ENCODE measurements at places on chromosomes 2 and 18.

- DNase-seq, result no peak
These were observed 108.7 kb upstream of the ATL2 start for GRCh38 chr2:38485734-38486133.

DNA sequence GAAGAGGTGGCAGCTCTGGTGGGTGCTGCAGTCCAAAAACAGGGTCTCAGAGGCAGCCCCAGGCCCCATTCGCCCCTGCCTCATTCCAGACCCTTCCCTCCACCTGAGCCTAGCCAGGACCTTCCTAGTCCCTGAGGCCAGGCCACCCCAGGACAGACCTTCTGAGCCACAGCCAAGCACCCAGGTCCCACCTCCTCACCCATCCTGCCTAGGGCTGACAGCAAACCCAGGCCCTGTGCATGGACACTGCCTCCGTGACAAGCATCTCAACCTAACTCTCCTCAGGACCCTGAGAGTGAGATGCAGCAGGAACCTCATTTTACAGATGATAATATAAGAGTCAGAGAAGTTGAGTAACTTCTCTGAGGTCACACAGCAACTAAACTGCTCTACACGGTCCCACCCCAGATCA, 15.5 kb downstream of the ADRA2B start:
- DNase-seq, result no peak

DNA sequence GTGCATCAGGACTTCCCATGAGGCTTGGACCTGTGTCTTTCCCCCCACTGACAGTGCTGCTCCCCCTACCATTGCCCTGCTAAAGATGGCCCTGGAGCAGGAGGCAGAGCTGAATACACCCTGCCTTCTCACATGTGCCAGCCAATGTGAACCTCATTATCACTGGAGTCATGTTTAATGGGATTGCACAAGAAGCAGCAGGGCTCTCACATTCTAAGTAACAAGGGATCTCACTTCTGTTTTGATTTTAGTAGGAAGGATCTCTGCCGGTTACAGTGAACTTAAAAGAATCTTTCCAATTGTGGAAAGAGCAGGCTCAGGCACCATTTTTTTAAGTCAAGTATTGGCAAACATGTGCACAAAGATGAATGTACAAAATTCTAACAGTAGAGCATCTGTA, 322.1 kb upstream of the MEX3C start:
- no peak for DNase-seq

- no peak for DNase-seq
These were observed 16.4 kb downstream of the NDC80 start for GRCh38 chr18:2587788-2588187.

- DNase-seq, result no peak
These were observed 11.1 kb downstream of the HS6ST1 start for GRCh38 chr2:128307595-128307994.

- no peak for DNase-seq
These were observed 27.9 kb upstream of the FHL2 start for GRCh38 chr2:105426626-105427292.

- no peak for DNase-seq
These were observed 852.5 kb upstream of the LRATD1 start for GRCh38 chr2:13779996-13780395.

- DNase-seq, result no peak
These were observed 115.8 kb upstream of the SETBP1 start for GRCh38 chr18:44564922-44565321.

DNA sequence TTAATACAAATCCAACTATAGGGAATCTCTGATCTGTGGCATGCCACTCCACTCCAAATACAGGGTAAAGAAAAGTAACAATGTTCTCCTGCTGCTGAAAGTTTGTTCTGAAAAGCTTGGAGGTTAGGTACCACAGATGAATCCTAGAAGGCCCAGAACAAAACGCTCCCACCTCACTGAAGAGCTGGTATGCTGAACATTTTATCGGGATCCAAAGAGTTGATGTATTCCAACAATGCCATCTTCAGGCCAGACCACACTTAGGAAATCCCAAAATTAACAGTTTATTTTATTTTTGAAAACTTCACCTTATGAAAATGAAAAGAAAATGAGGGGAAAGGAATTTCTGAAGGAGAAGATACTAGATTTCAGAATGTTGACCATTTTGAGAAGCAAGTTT, 145.1 kb upstream of the CDH19 start:
- DNase-seq, result no peak

DNA sequence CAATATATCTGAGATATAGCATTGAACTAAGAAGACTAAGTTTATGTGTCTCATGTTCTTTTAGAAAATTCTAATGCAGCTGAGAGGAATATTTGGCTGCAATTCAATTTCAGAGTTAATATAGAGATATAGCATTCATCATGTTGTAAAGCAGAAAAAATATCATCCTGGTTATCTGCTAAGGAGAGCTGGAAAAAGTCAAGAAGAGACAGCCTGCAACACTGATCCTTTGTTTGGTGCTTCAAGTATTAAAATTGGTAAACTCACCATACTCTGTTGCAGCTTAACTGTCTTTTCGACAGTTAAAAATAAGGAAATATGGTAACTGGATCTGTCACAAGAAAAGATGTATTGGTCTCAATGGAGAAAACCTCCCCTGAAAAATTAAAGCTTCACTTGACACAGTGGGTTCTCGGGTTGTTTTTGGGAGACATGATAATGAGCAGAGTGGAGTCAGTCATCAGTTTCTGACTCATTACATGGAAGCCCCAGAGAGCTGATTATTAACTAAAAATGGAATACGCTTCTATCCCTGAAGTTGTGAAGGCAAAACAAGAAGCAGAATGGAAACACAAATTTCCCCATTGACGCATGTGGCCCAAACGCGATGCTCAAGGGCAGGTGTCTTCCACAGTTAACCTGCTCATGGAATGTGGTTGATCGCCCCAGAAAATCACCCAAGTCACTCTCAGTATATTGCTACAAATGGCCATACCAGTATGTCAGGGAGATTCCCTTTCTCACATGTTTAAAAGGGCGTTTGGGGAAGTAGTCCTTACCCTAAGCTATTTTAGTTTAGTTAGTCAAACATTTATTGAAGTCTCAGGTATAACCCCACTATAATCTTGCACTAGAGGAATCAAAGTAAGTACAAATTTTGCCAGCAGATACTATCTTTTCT, 8.2 kb downstream of the BCL2 start:
- no peak for DNase-seq

GRCh38 chr18:57529151-57529550, 57.4 kb downstream of the FECH start:
- DNase-seq, result no peak

DNA sequence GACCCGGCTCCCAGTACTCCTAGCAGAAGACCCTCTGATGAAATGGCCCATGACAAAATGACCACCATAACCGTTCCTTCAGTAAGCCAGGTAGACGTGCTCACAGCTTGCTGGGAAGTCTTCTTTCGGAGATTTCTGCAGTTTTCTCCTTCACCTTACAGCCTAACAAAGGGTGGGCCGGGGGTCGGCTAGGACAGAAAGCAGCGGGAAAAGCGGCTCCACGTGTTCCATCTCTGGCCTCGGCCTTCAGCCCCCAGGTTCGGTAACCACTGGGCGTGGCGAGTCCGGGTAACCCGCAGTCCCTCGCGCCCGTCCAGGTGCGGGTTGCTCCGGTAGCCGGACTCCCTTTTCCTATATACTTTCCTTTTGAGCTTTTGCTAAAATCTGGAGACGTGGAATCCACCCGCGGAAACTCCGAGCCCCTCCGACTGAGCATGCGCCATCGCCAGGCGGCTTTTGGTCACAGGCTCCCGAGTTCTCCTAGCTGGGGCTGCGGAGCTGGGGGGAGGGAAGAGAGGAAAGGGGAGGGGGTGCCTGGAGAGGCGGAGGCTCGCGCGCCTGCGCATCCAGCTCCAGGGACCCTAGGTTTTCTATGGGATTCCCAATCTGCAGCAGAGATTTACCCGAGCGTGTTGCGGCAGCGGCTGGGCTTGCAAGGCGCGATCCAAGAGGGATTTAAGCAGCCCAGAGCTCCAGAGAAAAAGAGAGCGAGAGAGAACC, at the start of gene VSNL1:
Gene VSNL1 (plus strand): TSS at position 604 of the 720 bp plus-strand sequence. CDS start 51,379 bp downstream, outside the sequence.
- DNase-seq, result no peak

GRCh38 chr2:128791985-128792320, 473.3 kb upstream of the HS6ST1 start:
- DNase-seq, result no peak

DNA sequence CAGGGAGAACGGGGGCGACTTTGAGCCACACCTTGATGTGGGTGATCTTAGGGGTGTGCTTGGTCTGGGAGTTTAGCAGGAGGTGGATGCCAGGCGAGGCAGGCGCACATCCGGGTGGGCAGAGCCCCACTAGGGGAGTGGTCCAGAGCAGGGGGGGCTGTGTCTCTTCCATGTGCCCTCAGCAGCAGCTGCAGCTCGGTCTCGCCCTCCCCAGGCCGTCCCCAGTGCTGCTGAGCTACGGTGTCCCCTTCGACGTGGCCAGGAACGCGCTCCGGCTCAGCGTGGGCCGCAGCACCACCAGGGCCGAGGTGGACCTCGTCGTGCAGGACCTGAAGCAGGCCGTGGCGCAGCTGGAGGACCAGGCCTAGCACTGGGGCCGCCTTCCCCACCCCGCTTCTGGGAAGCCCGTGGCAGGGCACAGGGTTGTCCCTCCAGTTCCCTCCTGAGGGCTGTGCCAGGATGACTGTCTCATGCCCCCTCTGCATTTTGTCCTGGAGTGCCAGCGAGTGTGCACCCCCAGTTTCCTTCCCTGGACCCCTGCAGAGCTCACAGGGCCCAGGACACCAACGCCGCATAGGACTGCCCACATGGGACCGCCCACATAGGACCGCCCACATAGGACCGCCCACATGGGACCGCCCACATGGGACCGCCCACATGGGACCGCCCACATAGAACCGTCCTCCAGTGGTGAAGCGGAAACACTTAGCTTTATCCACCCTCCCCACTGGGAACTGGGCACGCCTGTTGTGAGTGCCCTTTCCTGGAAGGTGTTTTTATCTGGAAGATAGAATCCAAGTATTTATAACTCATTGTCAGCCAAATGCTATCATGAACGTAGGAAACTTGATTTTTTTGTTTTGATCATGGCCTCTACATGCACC, 1.9 kb upstream of the ESPNL start:
- DNase-seq, result no peak

- no peak for DNase-seq
These were observed 190.8 kb downstream of the ARHGAP28 start for GRCh38 chr18:6920099-6920955.

GRCh38 chr2:157815421-157815820, 60.7 kb downstream of the ACVR1 start:
- no peak for DNase-seq

GRCh38 chr2:174076040-174076439, 110.9 kb upstream of the SP3 start:
- DNase-seq, result no peak

- no peak for DNase-seq
These were observed 216.2 kb upstream of the ST6GAL2 start for GRCh38 chr2:107102176-107102575.

DNA sequence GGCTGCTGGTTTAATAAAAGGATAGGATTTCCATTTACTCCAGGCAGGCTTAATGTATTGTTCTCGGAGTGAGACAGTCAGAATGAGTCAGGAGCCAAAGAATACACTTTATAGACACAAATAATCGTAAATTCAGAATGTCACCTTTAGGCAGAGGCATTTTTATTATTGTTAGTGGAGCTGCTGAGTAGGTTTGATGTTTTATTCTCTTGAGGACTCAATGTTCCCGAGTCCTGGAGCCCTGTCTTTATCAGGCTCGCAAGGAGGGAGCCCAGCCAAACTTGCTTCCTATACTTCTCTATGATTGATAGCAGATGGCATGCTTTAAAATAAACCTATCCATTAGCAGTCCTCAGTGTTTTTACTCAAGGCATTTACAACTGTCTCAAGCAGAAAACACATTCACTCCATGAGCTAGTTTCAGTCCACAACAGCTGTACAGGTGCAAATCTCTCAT, 492.3 kb upstream of the ZEB2 start:
- DNase-seq, result no peak

GRCh38 chr18:62795813-62796212, 80.5 kb downstream of the PHLPP1 start:
- DNase-seq, result no peak

- DNase-seq, result no peak
These were observed 63.2 kb downstream of the ADI1 start for GRCh38 chr2:3456125-3456524.

DNA sequence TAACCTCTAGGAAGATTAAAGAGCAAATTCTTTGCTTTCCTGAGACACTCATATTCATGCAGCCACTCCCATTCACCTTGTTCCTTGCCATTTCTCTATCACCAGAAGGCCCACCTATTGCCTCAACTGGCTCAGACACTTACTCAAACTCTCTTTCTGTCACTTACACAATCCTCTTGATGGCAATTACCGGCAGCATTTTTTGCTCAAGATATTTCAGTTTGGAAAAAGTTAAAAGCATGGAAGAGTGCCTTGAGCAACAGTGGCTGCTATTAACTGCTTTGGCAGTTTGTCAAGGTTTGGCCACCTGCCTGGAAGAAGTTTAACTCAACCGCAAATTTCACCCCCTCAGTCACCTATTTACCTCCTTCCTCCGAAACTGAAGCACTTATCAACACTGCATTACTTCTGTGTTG, 1104.0 kb upstream of the PIK3C3 start:
- no peak for DNase-seq

- DNase-seq, result no peak
These were observed 6.2 kb upstream of the GPR75 start for GRCh38 chr2:53865962-53866361.

GRCh38 chr2:99858951-99859596, 283.3 kb downstream of the AFF3 start:
- DNase-seq, result no peak

DNA sequence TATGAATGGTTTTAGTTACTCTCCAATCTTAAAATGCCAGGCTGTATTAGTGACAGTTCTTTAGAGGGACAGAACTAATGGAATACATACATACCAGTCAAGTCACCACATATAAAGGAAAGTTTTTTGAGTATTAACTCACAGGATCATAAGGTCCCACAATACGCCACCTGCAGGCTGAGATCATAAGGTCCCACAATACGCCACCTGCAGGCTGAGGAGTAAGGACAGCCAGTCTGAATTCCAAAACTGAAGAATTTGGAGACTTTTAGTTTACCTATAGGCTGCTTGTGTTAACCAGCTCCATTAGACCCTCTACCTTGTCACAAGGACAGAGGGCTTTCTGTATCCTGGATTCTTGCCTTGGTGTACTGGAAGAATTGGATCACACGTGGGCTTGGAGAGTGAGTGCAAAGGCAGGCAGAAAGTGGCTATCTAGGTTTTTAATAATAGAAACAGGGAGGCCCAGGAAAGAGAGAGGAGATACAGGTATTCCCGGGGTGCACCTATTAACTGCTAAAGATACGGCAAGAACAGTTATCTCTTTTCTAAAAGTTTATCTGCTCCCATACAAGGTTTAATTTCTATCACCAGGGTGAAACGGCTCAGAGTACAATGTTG, 234.9 kb upstream of the CYRIA start:
- DNase-seq, result no peak

DNA sequence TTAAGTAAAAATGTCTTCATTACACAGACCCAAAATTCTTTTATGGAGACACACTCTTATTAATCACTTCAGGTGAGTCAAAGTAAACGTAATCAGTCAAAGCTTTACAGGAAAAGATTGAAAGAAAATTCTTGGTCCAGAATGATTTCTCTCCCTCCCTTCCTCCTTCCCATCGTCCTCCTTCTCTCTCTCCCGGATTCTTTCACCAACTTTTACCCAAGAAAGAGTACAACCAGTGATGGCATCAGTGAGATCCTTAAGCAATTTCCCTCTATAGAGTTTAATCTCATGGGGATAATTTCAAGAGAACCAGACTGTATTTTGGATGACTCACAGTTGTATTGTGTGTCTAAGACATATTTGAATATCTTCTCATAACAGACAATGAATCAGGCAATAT, 258.1 kb downstream of the ALK start:
- no peak for DNase-seq
